Activated CD8-positive, alpha-beta T cell treated with anti-CD3 and anti-CD28 coated beads for 36 hours (primary cell): ENCODE measurements at places on chromosomes 6 and 20.

- DNase-seq = peak; percentile 44
These were observed at the start of gene DSP for GRCh38 chr6:7541175-7542064. TSS of gene DSP (plus strand) at chr6:7541671. CDS start at chr6:7541916, 245 bp downstream.

GRCh38 chr6:129393654-129394053 is 316.3 kb downstream of the ARHGAP18 start:
- DNase-seq = no peak

GRCh38 chr6:33868141-33868540 is 64.3 kb upstream of the MLN start:
- DNase-seq = no peak

GRCh38 chr6:81832304-81832703 is 79.8 kb upstream of the TENT5A start:
- DNase-seq = no peak

DNA sequence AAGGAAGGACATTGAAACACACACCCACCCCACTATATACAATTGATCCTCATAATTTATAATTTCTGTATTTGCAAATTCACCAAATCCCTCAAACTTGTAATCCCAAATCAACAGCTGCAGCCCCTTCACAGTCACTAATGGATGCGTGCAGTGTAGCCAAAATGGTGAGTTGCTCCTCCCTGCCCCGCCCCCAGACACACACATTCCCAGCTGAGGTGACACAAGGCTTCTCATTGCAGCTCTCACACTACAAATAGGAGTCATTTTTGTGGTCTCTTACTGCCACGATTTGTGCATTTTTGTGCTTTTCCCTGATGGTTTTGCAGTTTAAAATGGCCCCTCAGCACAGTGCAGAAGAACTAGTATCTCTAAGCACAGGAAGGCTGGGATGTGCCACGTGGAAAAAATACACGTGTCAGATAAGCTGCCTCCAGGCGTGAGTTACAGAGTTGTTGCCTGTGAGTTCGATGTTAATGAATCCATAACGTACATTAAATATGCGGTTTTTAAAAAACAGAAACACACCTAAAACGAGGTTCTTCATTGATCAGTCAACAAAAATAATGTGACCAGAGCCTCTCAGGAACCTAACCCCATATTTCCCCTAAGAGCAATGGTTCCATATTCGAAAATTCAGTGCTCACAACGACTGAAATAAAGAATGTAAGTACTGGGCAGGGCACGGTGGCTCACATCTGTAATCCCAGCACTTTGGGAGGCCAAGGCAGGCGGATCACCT is 8.2 kb downstream of the ATP9A start:
- DNase-seq = no peak

GRCh38 chr20:38084425-38084951 is 50.9 kb downstream of the RPRD1B start:
- no peak for DNase-seq

GRCh38 chr20:63520934-63521601 is 503 bp downstream of the PPDPF start:
- peak; percentile 81 for DNase-seq

GRCh38 chr6:370555-370954 is 21.0 kb upstream of the IRF4 start:
- DNase-seq = no peak

DNA sequence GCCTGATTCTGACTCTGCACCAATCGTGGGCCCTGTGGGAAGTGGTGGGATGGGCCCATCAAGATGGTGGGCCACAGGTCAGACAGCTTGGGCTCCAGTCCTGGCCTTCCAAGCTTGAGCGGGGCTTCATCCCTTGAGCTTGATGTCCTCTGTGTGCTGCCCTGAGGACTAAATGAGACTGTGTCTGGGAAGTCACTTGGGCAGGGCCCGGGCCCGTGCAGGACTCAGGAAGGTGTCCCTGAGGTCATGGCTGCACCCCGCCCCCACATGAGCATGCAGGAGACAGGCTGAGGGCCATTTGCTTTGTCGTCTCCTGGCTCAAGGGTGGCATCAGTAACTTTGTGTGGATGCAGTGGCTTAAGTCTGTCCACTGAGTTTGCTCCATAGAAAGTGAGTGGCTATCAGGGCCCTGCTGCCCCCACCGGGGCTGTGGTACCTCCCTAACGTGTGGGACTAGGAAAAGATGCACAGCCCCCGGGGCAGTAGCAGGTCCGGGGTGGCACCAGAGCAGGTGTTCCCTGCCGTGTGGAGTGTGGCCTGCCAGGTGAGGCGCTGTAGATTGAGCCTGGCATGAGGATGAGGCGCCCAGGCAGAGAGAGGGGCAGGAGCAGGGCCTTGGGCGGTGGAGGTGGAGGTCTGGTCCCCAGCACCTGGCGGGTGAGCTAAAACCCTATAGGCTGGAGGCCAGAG is 298.6 kb downstream of the TAF4 start:
- no peak for DNase-seq

DNA sequence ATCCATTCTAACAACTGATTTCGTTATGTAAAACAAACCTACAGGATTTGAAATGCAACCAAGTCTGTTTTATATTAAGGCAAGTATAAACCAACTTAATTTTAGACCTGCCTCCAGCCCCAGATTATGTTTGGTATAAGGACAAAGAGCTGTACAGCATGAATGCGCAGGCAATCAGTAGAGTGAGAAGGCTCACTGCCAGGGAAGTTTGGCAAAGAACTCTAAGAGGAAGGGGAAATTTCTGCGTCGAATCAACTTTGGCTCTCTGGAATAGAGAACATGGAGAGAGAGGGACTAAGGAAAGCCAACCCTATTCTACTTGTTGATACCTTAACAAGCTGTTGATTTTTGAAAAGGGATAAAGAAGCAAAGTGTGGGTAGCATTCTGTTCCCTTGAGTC is 96.9 kb upstream of the FOXO3 start:
- no peak for DNase-seq

DNA sequence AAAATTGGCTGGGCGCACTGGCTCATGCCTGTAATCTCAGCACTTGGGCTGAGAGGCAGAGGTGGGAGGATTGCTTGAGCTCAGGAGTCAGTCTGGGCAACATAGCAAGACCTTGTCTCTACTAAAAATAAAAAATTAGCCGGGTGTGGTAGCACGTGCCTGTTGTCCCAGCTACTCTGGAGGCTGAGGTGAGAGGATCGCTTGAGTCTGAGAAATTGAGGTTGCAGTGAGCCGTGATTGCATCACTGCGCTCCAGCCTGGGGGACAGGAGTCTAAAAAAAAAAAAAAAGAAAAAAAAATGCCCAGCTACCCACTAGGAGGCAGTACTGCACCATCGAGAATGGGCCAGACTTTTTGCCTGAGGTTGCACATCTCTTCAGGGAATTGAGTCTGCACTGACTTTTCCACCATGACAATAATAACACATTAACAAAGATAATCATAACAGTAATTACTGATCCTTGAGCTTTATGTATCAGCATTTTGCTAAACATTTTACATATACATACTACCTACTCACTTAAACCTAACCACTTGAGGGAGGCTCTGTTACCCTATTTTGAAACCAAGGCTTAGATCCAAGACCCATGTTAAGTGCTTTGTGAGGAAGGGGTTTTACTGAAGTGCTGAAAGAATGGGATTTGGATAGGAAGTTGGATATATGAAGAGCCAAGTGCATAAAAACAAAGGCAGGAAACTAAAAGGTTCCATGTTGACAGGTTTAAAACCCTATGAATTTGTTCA is 21.0 kb downstream of the SRSF3 start:
- DNase-seq = peak; percentile 57

- DNase-seq = peak; percentile 76
These were observed at the start of gene PLEKHG1 for GRCh38 chr6:150599199-150600009. TSS of gene PLEKHG1 (plus strand) at chr6:150599885. CDS start at chr6:150733682, 133,797 bp downstream.

DNA sequence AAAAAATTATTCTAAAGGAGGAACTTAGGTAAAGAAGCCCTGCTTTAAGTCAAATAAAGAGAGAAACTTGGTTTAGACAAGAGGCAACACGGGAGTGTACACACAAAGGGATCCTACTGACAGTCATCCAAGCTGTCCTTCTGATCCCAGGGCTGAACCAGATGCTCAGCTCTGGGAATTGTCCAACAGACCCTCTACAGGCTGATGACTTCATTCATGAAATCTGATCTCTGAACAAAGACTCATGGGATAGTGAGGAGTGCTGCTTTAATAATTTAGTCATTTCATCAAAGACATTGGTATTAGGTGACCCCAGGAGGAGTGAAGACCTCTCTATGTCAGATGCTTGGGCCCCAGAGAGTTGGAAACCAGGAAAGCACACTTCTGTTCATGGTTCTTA is 65.6 kb upstream of the ARMH2 start:
- DNase-seq = no peak
